ENCODE measurements at places on chromosomes 3 and 15.

DNA sequence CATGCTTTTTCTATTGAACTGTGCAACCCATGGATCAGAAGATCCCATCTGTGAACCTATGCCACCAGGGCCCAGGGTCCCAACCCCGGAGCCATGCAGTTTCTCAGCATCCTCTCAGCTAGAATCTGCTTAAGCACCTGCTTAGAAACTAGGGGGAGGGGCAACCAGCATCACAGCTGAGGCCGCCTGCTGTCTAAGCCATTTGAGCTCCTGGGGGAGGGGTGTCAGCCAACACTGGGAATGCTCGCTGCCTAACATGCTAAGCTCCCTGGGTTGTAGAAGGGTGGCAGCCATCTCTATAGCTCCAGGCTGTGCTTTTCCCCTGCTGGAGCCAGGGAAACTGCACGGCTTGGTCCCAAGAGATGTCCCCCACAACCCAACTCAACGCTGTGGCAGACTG is 322.8 kb downstream of the EDEM1 start:
- no peak for DNase-seq

DNA sequence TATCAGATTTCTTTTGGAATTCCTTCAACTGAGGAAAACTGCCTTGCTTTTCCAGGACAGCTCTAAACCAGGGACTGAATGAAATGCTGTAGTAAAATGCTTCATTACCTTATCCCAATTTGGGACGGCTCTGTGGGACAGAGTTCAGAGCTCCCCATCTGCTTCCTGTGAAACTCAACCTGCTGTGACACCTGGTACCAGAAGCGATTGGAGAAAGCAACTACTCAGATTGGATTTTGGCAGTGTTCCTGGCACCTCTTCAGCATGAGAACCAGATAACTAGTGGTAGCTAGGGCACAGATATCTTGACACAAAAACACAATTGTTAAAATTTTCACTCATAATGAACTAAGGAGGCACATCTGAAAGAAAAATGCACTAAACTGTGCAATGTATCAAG is 539.1 kb downstream of the SI start:
- DNase-seq = no peak

DNA sequence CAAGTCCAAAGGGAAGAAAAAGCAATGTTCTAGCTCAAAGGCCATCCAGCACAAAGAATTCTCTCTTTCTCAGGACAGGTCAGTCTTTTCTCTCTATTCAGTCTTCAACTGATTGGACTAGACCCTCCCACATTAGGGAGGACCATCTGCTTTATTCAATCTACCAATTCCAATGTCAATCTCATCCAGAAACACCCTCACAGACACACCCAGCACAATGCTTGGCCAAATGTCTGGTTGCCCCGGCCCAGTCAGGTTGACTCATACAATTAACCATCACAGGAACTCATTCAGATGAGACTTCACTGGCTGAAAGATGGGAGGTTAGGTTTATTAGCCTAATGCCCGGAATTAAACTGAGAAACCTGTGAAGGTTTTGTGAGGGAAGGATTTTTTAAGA is 32.4 kb downstream of the ACAN start:
- DNase-seq = no peak

DNA sequence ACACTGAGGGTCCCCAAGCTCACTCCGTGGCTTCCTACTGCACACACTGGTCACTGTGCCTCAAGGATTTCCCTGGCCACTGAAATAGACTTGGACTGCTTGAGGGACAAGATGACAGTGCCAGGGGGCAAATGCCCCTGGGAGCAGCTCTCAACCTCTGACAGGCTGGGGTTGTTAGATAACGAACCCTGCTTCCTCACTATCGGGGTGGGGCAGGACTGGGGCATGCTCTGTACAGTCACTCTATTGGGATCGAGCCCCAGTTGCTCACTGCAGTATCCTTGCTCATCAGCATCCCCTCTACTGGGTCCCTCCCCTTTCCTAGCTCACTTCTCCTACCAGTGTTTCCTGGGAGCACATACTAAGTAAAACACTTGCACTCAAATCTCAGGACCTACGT is 610.8 kb downstream of the NTRK3 start:
- no peak for DNase-seq

- no peak for DNase-seq
Measured at GRCh38 chr3:66615643-66616301, 115.0 kb upstream of the LRIG1 start.

GRCh38 chr3:40129981-40130380 is 179.5 kb upstream of the EIF1B start:
- DNase-seq = no peak

GRCh38 chr3:134457376-134458074 is 28.3 kb downstream of the ANAPC13 start:
- DNase-seq = no peak

- DNase-seq = no peak
Measured at GRCh38 chr3:50423543-50423942, 64.2 kb upstream of the TMEM115 start.

GRCh38 chr3:145951441-145951840 is 209.5 kb downstream of the PLOD2 start:
- no peak for DNase-seq

GRCh38 chr3:32888739-32889138 is 62.7 kb upstream of the CCR4 start:
- DNase-seq = no peak

GRCh38 chr15:85489773-85490493 is 109.5 kb downstream of the AKAP13 start:
- no peak for DNase-seq

DNA sequence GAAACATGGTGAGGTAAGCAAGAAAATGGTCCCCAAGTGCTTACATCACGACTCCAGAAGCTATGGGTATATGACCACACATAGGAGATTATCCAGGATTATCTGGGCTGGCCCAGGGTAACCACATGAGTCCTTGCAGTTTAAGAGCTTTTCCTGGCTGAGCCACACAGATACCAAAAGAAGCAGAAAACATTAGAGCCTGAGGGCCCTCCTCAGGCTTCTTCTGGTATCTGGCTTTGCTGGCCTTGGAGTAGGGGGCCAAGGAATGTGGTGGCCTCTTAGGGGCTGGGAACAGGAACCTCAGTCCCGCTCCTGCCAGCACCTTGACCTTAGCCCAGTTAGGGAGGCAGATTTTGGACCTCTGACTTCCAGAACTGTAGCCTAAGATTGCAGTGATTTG is 259.1 kb downstream of the KCNMB2 start:
- no peak for DNase-seq

DNA sequence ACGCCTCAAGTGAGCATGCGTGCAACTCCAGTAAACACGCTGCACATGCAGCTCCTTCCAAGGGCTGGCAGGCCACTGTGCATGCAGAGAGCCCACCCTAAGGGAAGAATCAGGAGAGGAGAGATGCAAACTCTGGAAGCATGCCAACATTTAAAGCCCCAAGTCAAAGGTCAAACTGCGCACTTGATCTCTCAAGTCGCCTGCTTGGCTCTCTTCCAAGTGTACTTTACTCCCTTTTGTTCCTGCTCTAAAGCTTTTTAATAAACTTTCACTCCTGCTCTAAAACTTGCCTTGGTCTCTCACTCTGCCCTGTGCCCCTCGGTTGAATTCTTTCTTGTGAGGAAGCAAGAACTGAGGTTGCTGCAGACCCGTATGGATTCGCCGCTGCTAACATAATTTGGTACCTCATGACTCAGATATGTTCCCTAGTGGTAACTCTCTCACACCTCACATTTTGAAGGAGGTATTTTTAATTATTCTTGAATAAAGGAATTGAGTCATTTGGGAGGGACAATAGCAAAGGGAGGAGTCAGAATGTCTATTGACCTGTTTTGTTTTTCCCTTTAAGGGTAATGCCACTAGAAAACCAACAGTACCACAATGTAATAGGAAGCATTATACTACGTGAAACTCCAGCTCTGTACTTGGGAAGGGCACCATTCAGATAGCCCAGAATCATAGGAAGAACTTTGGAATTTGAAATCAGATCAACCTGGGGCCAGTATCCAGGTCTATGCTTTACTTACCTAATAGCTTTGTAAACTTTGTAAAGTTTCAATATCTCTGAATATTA is 19.6 kb upstream of the DGKG start:
- DNase-seq = no peak

GRCh38 chr3:14235912-14236295 is 57.3 kb downstream of the LSM3 start:
- no peak for DNase-seq

GRCh38 chr3:46778101-46778500 is 60.4 kb upstream of the PRSS50 start:
- DNase-seq = no peak

- no peak for DNase-seq
Measured at GRCh38 chr3:139629033-139629432, 48.7 kb downstream of the NMNAT3 start.

GRCh38 chr3:67109651-67110204 is 111.6 kb downstream of the KBTBD8 start:
- no peak for DNase-seq

DNA sequence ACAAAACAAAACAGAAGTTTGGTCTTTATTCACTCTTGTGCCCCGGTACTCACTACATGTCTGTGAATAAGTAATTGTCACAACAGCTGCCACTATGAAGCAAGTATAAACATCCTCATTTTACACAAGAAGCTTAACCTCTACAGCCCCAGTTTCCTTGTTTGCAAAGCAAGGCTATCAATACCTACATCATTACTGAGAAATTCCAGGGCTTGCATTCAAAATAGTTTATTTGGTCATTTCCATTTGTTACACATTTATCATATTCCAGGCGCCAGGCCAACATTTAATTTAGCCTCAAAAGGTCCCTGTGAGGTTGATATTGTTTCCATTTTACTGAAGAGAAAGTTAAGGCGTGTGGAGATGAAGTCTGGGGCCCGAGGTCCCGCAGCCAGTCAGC is 161.4 kb upstream of the LRTM1 start:
- DNase-seq = no peak

- no peak for DNase-seq
Measured at GRCh38 chr3:186141790-186142189, 32.9 kb upstream of the ETV5 start.

DNA sequence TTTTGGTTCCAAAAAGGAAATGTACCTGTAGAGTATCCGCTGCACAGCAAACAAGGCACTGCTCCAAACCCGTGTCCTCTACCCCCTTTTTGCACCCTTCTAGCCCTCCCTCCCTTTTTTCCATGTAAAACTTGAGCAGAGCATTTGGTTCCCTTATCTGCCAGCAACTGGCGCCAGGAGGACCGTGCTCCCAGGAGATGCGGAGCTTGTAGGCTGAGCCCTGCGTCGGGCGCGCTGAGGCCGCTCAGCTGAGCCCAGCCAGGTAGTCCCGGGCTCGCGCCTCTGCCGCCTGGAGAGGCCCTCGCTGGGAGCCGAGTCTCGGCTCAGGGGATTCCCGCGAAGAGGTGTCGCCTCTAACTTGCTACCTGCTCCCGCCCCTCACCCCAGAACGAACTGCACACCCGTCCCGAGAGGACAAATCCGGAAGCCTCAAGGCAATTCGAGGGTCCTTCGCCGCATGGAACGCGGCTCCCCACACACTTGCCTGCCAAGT is 575 bp downstream of the TRPM7 start:
- no peak for DNase-seq

- DNase-seq = no peak
Measured at GRCh38 chr3:44482721-44483120, 5.3 kb upstream of the ZNF445 start.

GRCh38 chr3:58332575-58333188 is at the start of gene PXK:
Gene PXK, plus strand, starts transcription at chr3:58332892. Its CDS starts 97 bp downstream, at chr3:58332989.
- DNase-seq = peak; percentile 96

DNA sequence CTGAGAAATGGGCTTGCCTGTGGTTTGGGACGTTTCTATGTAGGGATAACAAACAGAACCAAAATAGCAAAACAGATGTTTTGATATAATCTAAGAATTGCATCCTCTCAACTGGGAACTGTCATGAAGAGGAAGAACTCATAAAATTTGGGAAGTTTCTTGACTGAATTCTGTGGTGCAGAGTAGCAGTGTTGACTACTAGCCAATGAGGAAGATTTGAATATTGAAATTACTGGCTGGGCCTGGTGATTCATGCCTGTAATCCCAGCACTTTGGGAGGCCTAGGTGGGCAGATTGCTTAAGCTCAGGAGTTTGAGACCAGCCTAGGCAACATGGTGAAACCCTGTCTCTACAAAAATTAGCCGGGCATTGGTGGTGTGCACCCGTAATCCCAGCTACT is 42.2 kb downstream of the ZNF609 start:
- DNase-seq = no peak

- no peak for DNase-seq
Measured at GRCh38 chr15:57655809-57656208, 50.7 kb upstream of the POLR2M start.

DNA sequence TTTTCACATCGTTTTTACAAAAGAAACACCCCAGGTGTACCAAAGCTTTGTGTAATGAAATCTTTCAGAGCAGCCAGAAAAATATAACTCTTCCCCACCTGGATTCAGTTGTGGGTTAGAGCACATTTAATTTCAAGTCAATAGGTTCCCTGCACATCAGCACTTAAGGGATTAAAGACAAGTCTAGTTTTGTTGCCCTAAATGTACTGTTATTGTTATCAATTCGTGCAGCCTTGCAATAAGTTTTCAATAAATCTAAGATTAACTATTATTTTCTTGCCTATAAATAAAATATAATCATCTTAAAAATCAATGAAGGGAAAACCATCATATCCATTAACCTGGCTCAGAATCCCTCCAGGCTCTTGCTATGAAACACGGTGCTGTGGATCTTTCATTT is 172.5 kb upstream of the CDIN1 start:
- DNase-seq = no peak

DNA sequence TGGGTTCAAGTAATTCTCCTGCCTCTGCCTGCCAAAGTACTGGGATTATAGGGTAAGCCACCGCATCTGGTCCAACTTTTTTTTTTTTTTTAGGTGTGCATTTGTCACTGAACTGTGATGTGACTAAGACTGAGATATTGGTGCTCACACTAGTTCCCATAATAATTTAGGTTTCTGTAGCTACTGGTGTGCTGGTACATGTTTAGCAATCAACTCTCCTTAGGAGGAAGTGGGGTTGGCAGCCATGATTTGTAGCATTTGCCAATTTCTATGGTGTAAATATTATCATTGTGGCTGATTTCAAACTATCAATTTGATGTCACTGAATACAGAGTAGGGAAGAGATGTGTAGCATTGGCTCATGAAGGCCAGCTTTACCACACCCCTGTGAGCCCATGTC is 372.7 kb downstream of the EDEM1 start:
- no peak for DNase-seq

- DNase-seq = no peak
Measured at GRCh38 chr15:65208647-65209046, 2.6 kb downstream of the CILP start.

GRCh38 chr3:53224026-53224425 is 31.8 kb downstream of the TKT start:
- no peak for DNase-seq

GRCh38 chr3:134314588-134315285 is 59.5 kb downstream of the AMOTL2 start:
- no peak for DNase-seq

GRCh38 chr15:62941699-62942098 is 100.8 kb upstream of the TPM1 start:
- DNase-seq = no peak

DNA sequence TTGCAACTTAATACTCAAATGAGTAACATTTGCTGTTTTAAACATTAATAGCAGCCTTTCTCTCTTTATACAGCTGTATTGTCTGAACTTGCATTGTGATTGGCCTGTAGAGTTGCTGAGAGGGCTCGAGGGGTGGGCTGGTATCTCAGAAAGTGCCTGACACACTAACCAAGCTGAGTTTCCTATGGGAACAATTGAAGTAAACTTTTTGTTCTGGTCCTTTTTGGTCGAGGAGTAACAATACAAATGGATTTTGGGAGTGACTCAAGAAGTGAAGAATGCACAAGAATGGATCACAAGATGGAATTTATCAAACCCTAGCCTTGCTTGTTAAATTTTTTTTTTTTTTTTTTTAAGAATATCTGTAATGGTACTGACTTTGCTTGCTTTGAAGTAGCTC is 40.3 kb downstream of the CTNNB1 start:
- DNase-seq = no peak
